T47D (cell line): ENCODE measurements at places on chromosomes 7 and 10.

DNA sequence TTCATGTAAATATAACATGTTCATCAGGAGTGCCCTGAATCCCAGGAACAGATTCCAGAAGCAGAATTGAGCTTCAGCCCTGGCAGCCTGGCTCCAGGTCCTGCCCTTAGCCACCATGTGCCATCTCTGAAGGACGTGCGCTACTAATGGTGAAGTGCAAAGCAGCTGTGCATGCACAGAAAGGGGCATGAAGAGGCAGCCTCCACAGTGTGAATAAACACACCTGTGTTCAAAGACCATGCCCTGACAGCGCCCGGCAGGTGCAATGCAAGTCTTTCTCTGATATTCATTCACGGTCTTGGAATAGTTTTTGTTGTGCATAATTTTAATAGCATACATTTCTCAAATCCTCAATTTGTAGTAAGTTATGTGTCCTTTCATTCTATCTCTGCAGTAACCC, 250.4 kb upstream of the TCERG1L start:
- DNase-seq = no peak

DNA sequence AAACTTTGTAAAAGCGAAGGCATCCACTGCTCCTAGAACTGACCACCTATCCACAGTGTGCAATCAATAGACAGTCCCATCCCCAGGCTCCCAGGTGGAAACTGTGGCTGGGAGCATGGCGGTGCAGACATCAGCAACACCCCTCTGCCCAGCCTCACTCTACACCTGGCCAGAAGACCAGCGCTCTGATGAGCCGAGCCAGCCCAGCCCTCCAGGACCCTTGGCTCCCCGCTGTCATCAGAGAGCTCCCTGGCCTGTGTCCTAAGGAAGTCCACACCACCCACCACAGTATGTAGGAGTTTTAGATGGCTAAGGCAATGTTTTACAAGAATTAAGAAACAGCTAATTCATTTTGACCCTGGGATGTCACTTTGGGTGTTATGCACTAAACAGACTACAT, 81.0 kb downstream of the VOPP1 start:
- no peak for DNase-seq

- no peak for DNase-seq
These were observed 13.1 kb upstream of the LIPF start for GRCh38 chr10:88651101-88651551.

DNA sequence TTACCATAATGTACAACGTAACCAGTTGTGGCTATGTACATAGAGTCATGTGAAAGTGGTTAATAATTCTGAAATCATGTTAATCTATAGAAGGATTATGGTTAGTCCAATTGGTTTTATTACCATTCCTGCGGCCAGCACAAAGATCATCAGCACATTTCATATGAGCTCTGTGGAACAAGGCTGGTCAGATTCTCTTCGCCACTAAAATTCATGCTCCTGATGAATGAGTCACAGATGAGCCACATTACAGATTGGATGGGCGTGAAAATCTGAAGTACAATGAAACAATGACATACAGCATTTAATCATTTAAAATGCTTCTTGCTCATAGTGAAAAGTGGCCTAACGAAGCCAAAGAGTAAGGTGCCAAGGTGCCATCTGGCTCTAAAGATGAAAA, 716.2 kb upstream of the PHF14 start:
- DNase-seq = no peak

DNA sequence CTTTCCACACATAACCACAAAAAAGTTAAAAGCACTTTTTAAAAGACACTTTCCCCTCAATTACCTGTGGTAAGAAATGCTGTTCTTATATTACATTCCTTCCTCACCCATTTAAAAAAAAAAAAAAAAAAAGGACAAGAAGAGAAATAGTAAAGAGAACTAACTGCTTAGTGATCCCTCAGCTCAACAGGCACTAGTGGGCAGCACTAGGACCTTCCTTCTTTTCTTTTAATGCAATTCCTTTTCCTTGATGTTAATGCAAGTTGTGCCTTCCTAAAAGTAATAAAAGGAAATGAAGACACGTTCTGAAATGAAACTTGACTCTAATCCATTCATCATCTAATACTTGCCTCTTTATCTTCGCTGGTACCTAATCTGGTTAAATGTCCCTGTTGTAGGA, 189.7 kb downstream of the TCF7L2 start:
- no peak for DNase-seq

GRCh38 chr7:158587162-158588084, at the start of gene PTPRN2:
TSS of gene PTPRN2 (minus strand) at chr7:158587823.
- peak; percentile 66 for DNase-seq

GRCh38 chr7:87267239-87267900, 47.8 kb upstream of the TMEM243 start:
- no peak for DNase-seq

DNA sequence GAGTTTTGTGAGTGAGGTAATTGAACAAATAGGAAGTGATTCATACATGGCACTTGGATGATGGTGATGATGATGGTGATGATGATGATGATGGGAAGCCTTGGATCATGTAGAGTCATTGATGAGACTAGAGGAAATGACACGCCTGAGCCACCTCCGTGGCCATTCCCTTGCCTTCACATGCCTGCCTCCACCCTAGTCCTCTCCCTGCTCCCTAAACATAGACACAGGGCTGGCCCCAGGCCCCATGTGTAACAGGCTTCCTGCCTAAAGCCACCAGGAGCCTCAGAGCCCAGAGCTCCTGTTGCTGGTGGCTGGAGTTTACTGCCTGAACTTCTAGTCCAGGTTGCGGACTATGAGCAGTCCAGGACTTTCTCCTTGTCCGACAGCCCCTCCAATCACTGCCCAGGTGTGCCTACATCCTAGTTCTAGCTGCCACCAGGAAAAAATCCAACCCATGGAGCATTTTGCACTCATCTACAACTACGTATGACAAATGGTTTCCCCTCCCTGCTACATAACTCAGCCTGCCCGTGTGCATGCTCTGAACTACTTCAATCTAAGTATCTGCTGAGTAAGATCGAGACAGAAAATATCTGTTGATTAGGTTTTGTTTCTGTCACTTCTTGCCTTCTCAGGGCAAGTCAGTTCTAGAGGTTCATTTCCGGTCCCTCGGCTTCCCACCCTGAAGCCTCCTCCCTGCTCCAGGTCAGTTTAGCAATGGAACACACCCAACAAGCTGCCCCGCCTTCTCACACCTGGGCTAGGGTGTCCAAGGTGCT, 35.5 kb upstream of the KDM7A start:
- DNase-seq = no peak

GRCh38 chr7:73717025-73717807, 2.3 kb downstream of the STX1A start:
- no peak for DNase-seq

DNA sequence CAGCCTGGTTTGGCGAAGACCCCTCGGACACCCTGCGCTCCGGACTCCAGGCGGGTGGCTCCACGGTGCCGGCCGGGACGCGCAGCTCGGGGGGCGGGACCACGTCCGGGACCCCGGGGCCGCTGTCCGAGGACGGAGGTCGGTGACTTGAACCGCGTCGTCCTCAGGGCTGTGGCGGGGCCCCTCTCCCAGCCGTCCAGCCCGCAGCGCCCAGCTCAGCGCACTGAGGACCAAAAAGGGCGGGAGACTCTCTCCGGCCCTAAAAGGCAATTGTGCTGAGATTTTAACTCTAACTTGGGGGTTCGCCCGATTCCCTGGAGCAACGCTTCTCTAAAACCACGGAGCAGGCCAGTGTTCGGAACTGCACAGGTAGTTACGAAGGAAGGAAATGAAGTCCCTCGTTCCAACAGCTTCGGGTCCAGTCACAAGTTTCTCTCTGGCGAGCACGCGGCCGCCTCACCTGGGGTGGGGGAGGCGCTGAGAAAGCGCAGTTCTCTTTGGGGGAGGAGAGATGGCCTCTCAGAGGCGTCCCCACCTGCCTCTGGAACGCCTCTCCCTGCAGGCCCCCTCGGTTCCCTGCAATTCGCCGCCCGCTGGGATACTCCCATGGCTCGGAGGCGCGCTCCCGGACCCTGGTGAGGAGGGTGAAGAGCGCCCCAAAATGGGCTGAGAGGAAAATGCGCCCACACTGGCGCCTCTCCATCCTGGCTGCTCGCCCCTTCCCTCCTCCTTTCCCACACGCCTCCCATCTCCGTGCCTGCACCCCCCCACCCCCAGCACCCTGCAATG, 352.7 kb downstream of the DNAJB6 start:
- DNase-seq = no peak
